ENCODE measurements at places on chromosomes 4 and X. TPM values are rescaled to one million over a fixed set of nuclear protein-coding genes. Genes with fewer than 3 reads are reported as not detected.

DNA sequence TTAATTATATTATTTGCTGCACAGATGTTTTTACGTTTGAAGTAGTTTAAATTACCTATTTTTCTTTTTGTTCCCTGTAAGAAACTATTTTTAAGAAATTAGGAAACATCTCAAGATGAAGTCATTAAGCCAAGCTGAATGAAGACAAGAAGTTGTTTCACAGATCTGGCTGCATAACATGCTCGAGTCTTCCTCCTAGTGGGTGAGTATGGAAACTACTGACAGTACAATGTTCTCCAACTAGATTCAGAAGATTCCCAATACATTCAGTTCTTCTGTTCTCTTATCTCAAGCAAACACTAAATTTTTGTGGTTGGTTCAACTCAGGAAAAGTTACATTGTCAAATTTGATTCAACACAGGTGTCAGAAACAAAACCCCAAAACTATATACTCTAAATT lies 256.8 kb upstream of the VCX start:
- DNase-seq, result no peak

GRCh38 chr4:76196376-76196775 lies 17.2 kb downstream of the SCARB2 start:
- no peak for DNase-seq

Gene SLC30A9
- 61.3 TPM for total RNA-seq

GRCh38 chr4:42600578-42600977 lies 56.3 kb downstream of the ATP8A1 start:
- DNase-seq, result no peak

- DNase-seq, result no peak
Measured at GRCh38 chrX:97846228-97846627, 962.5 kb downstream of the RPA4 start.

- DNase-seq, result no peak
Measured at GRCh38 chr4:1458581-1458980, 52.3 kb upstream of the NKX1-1 start.

GRCh38 chrX:47098338-47099094 lies 20.3 kb downstream of the RGN start:
- DNase-seq, result no peak

- no peak for DNase-seq
Measured at GRCh38 chr4:152735396-152735859, 44.1 kb downstream of the TIGD4 start.

DNA sequence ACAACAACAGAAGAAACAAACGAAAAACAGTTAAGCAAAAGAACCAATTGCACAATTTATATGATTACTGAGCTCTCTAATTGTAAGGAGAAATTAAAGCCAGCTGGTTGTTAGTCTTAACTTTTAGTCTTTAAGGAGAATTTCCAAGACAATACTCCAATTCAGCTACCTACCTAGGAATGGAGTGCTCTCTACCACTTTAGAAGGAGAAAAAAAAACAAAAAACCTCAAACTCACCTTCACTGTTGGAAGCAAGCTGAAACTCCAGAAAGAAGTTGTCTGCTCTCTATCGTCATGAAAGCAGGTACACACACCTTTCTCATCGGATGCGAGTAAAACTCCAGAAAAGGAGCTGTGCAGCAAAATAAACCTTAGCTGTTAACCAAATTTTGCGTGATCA lies 86.1 kb upstream of the NPY2R start:
- no peak for DNase-seq

Gene DDX53
- total RNA-seq, result not detected

GRCh38 chr4:17301266-17301665 lies 210.6 kb downstream of the QDPR start:
- no peak for DNase-seq

DNA sequence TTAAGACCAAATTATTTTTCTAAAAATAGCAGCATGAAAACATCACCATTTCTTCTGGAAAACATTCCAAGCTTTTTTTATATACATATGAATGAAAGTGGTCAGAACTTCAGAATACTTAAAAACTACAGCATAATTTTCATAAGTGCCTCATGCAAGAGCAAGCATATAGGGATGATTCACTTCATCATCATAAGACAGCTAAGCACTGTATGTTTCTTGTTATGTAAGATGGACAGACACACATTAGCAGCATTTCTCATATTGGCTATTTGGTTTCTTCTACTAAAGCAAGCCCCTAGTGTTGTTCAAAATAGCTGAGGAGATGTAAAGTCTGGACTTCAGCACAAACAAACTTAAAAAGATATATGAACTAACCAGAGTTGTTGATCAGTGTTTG lies 213.1 kb upstream of the NOCT start:
- DNase-seq, result no peak

- no peak for DNase-seq
Measured at GRCh38 chrX:154490021-154490413, 412 bp downstream of the SLC10A3 start.

DNA sequence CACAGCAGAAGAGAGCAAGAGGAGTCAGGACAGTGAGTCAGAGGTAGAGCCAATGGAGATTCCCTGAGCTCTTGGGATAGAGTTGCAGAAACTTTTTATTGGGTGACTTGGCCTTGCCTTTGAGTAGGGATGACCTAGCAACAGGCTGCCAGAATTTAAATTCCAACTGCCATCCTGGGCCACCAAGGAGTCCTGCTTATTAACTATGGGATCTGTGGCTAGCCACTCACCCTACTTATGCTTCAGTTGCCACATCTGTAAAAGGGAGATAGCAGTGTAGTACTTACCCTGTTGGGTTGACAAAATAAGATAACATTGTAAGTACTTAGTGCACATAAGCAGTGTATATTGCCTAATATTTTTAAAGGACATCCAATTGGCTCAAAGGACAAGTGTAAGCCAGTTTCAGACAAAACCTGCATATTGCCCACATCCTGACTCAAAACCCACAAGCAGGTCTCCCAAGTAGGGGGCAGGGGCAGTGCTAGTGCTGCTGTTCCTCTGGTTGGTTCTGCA lies 43.5 kb upstream of the TMEM164 start:
- DNase-seq, result no peak

- DNase-seq, result no peak
Measured at GRCh38 chrX:138939038-138939437, 227.5 kb upstream of the FGF13 start.

Gene SHROOM2
- total RNA-seq, result 17.5 TPM

- no peak for DNase-seq
Measured at GRCh38 chr4:183919141-183919540, 14.0 kb downstream of the STOX2 start.

Gene SUPT20HL1
- 0.78 TPM for total RNA-seq

- peak; percentile 74 for DNase-seq
Measured at GRCh38 chr4:88803600-88804096, 106.0 kb upstream of the NAP1L5 start.

- no peak for DNase-seq
Measured at GRCh38 chr4:69656653-69657158, 3.7 kb upstream of the UGT2A1 start.

Gene HERC5
- 3.0 TPM for total RNA-seq

- DNase-seq, result no peak
Measured at GRCh38 chr4:26067035-26067434, 153.0 kb downstream of the SMIM20 start.

- DNase-seq, result no peak
Measured at GRCh38 chrX:72475952-72476668, 96.5 kb downstream of the HDAC8 start.

DNA sequence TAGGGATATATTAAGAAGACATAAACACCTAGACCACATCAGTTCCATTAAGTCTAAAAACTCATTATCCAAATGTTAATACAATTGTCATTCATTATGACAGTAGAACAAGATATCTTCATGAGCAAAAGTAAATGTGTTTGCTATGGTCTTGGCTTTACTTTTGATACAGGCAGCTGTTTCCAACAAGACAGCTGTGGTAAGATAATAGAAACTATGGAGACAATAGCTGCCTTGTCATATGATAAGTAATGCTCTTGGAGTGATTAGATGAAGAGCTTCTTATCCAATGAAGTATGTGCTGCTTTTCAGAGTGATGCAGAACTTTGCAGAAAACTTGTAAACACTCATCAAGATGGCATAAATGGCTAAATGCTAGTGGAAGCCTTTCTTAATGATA lies 1066.0 kb downstream of the FSTL5 start:
- no peak for DNase-seq

Gene GAB3
- 4.2 TPM for total RNA-seq

- DNase-seq, result no peak
Measured at GRCh38 chrX:68411729-68412128, 21.6 kb downstream of the OPHN1 start.

Gene LRIT3
- 0.65 TPM for total RNA-seq

DNA sequence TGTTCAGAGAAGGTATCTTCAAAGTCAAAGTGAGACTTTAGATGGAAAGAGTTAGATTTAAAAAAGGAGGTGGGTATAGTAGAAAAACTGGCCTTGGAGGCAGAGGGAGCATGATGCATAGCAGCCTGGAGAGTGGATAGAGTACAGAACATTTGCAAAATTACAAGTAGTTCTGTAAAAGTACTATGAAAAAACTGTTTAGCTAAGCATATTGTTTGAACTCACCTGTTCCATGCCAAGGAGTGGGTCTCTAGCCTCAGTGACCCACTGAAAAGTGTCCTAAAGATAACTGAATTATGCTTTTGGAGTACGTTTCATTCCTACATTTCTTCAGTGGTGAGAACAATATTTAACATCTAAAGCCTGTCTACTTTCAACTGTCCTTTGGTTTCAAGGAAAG lies 218.9 kb downstream of the NAP1L3 start:
- DNase-seq, result no peak

DNA sequence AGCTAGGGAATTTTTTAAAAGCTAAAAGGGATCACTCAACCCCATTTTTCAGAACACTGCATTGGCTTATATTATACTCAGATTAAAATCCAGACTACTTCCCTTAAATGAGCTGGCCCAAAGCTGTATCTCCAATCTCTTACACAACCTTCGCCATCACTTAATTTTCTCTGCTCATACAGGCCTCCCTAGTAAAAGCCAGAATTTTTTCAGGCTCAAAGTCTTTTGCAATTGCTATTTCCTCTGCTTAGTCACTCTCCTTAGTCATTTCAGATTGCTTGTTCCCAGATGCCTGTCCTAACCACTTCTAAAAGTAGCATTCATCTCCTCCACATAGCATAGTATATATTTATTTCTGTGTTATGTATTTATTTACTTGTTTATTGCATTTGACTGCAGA lies 1587.9 kb upstream of the ADGRL3 start:
- no peak for DNase-seq

Gene SPANXD
- total RNA-seq, result not detected

DNA sequence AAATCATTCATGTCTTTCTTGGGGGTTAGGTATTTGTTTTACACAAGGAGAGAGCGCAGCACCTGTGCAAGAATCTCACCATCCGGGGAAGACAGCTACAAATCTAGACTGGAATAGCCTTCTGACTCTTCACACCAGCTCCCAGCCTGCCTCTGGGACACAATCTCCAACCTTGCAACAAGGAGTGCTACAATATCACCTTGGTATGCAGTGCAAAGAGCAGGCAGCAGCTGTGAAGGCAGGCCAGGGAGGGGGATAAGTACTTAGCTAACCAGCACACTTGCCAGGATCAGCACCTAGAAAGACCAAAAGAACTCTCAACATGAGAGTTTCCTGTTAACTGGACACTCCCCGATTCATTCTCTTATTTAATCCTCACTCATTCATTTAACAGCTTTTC lies 235.3 kb downstream of the AR start:
- no peak for DNase-seq

DNA sequence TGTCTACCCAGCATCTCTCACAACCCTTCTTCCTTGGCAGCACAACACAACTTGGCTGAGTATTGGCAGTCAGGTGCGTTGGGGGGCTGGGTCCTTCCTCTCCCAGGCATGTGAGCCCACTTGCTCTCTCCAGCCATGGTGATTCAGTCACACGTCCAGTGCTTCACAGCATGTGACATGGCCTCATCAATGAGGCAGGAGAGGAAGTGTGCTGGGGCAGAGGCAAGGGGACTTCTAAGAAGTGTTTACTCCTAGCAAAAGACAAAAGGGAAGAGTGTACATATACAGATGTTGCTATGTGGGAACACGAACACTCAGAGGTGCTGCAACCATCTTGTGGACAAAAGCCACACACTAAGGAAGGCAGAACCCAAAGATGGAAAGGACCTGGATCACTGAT lies 380.8 kb downstream of the FBXW7 start:
- DNase-seq, result no peak

GRCh38 chr4:18980516-18981233 lies 959.1 kb upstream of the LCORL start:
- DNase-seq, result no peak

Gene PSAPL1
- total RNA-seq, result not detected

Gene NAP1L3
- total RNA-seq, result 3.4 TPM

Gene GAGE1
- total RNA-seq, result not detected

DNA sequence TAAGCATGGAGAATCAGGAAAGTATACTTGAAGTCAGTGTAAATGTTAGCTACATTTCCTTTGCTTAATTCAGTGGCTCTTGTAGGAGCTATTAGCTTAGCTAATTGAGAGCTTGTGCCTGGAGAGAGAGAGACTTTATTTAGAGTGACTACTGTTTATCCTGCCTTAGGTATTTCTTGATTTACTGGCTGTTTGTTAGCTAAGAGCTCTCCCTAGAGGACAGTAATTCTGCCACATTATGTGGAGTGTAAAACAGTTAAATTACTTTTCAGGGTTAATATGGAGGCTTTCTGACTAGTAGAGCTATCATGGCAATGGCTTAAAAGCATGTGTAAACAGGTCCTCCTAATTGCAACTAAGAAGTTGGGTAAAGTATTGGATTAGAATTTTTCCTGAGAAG lies 306.5 kb upstream of the TECRL start:
- DNase-seq, result no peak

DNA sequence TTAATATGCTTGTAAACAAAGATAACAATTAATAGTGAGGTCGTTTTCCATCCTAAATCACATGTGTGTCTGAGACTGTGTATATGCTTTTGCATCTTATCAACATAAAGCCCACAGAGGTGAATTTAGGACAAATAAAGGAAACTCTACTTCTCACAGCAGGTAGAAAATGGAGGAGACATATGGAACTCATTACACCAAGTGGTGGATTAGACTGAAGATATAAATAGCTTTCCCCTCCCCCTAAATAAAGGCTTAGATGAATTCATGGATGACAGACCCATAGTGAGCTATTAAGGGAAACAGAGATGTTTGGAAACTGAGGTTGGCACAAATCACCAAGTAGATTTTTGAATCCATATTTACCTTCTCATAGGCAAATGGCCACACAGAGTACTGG lies 79.7 kb downstream of the GRIA3 start:
- DNase-seq, result no peak

All from ureter (tissue), 1 donor.